ENCODE measurements at places on chromosomes 4 and X.

- DNase-seq: no peak
Observed at GRCh38 chrX:34404386-34405070, 252.6 kb downstream of the TMEM47 start.

DNA sequence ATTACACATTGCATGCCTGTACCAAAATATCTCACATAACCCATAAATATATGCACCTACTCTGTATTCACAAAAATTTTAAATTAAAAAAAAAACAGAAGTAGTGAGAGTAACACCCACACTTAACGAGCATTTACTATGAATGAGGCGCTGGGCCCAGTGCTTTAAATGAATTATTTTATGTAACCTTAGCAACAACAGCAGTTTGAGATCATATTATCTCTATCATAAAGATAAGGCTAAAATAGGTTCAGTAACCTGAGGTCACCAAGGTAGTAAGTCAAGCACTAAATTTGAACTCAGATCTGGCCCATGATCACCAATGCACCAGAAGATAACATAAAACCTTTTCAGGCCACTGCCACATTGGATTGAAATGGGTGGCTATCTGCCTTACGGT, 5.3 kb upstream of the PROM1 start:
- no peak for DNase-seq

GRCh38 chrX:74557378-74557777, 57.0 kb downstream of the RLIM start:
- no peak for DNase-seq

GRCh38 chr4:147326591-147326990, 154.3 kb upstream of the EDNRA start:
- no peak for DNase-seq

GRCh38 chrX:54818221-54818620, 10.7 kb downstream of the MAGED2 start:
- DNase-seq: no peak

- no peak for DNase-seq
Observed at GRCh38 chr4:29852537-29852936, 867.6 kb upstream of the PCDH7 start.

DNA sequence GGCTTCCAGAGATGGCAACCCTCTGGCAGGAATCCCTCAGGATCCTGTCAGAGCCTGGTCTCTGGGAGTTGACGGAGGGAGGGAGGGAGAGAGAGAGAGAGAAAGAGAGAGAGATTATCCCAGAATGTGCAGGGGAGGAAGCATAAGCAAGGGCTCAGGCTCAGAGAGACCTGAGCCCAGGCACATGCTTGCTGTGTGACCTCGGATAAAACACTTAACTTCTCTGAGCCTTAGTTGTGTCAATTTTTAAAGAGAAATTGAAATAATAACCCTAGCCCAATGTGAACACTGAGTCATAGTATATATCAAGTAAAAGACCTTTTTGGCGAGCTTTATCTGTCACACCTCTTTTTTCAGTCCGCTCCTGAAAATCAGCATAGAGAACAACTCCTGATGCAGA, 473 bp upstream of the USP51 start:
- DNase-seq: no peak

Measured in activated naive CD4-positive, alpha-beta T cell (primary cell).